ENCODE measurements at places on chromosomes 5 and 9. TPM values are rescaled to one million over a fixed set of nuclear protein-coding genes. Genes with fewer than 3 reads are reported as not detected.

The LHFPL2 gene
- total RNA-seq: 26.4 TPM

The ANKRD18B gene
- not detected for total RNA-seq

The FIBCD1 gene
- not detected for total RNA-seq

The CDX1 gene
- 0.34 TPM for total RNA-seq

The CORO2A gene
- 4.4 TPM for total RNA-seq

The DOLPP1 gene
- total RNA-seq: 9.7 TPM

The RETREG1 gene
- 5.7 TPM for total RNA-seq

The PCDHGA8 gene
- 0.59 TPM for total RNA-seq

The PCDHGA7 gene
- total RNA-seq: 10.0 TPM

The ZNF366 gene
- 4.1 TPM for total RNA-seq

The HSPB3 gene
- total RNA-seq: 1.7 TPM

The ADRA1B gene
- total RNA-seq: 5.2 TPM

The PCDHB16 gene
- total RNA-seq: 4.4 TPM

The CYLC2 gene
- total RNA-seq: not detected

The CAAP1 gene
- total RNA-seq: 34.0 TPM

The PDE8B gene
- 54.4 TPM for total RNA-seq

The PHAX gene
- total RNA-seq: 31.0 TPM

The ASB6 gene
- total RNA-seq: 5.3 TPM

The KCTD16 gene
- 0.12 TPM for total RNA-seq

The PCDHA1 gene
- not detected for total RNA-seq

The DAPK1 gene
- 44.8 TPM for total RNA-seq

The PCDHGB4 gene
- 13.1 TPM for total RNA-seq

The IL4 gene
- total RNA-seq: not detected

The WDR38 gene
- total RNA-seq: not detected

The CARD19 gene
- total RNA-seq: 23.7 TPM

The C1QTNF2 gene
- total RNA-seq: 0.59 TPM

The GLDC gene
- total RNA-seq: not detected

The PCDHAC2 gene
- total RNA-seq: 0.77 TPM

The SUSD3 gene
- 15.6 TPM for total RNA-seq

The CDH18 gene
- not detected for total RNA-seq

The STPG3 gene
- not detected for total RNA-seq

The QRFP gene
- not detected for total RNA-seq

The ACOT12 gene
- total RNA-seq: 0.55 TPM

The TAF11L10 gene
- total RNA-seq: not detected

The CEL gene
- total RNA-seq: 0.62 TPM

The ELAVL2 gene
- not detected for total RNA-seq

The MORN5 gene
- not detected for total RNA-seq

The CENPH gene
- 1.3 TPM for total RNA-seq

The PKN3 gene
- 2.4 TPM for total RNA-seq

The FOXD4L3 gene
- not detected for total RNA-seq

The SLC4A9 gene
- not detected for total RNA-seq

The CFAP157 gene
- 2.1 TPM for total RNA-seq

The SLC6A18 gene
- total RNA-seq: not detected

The LTC4S gene
- 4.1 TPM for total RNA-seq

The GMCL2 gene
- total RNA-seq: not detected

The SPINK13 gene
- total RNA-seq: not detected

The RAB3C gene
- total RNA-seq: 2.1 TPM

All from uterus (tissue), 4 donors.